ENCODE measurements at places on chromosomes 4 and X. TPM values are rescaled to one million over a fixed set of nuclear protein-coding genes. Genes with fewer than 3 reads are reported as not detected.

The HPGD gene
- total RNA-seq = 16.8 TPM

The SMIM31 gene
- total RNA-seq = not detected

The TMPRSS11E gene
- total RNA-seq = 2.3 TPM

The NOX1 gene
- total RNA-seq = not detected

The AFM gene
- total RNA-seq = not detected

The ELF2 gene
- total RNA-seq = 49.6 TPM

The IL2 gene
- not detected for total RNA-seq

The GAB1 gene
- total RNA-seq = 15.3 TPM

The PLS3 gene
- total RNA-seq = 315 TPM

The KLF3 gene
- 29.0 TPM for total RNA-seq

The HHIP gene
- total RNA-seq = 2.7 TPM

The RPS3A gene
- 2,686 TPM for total RNA-seq

The SH2D1A gene
- total RNA-seq = not detected

The TKTL2 gene
- total RNA-seq = not detected

The PABPC5 gene
- 3.0 TPM for total RNA-seq

The CTAG1A gene
- total RNA-seq = not detected

The HEPH gene
- 55.7 TPM for total RNA-seq

The ENPP6 gene
- not detected for total RNA-seq

The CPLX1 gene
- 0.90 TPM for total RNA-seq

The ANKRD37 gene
- 3.7 TPM for total RNA-seq

The MAP7D2 gene
- total RNA-seq = 2.4 TPM

The XKRX gene
- 0.44 TPM for total RNA-seq

The CENPC gene
- 18.8 TPM for total RNA-seq

The LRAT gene
- total RNA-seq = 20.4 TPM

The KIF4A gene
- total RNA-seq = 41.8 TPM

The AWAT2 gene
- total RNA-seq = not detected

The ITGB1BP2 gene
- 3.7 TPM for total RNA-seq

The CSAG1 gene
- not detected for total RNA-seq

The TREX2 gene
- total RNA-seq = 1.3 TPM

The EPHA5 gene
- total RNA-seq = not detected

The CYP2U1 gene
- 8.9 TPM for total RNA-seq

The MAGEB1 gene
- 0.18 TPM for total RNA-seq

The ZFP42 gene
- total RNA-seq = 191 TPM

The ADH7 gene
- not detected for total RNA-seq

All from H9 (cell line).